ENCODE measurements at places on chromosomes 7 and 10. TPM values are rescaled to one million over a fixed set of nuclear protein-coding genes. Genes with fewer than 3 reads are reported as not detected.

GRCh38 chr7:112296432-112296831, 89.9 kb downstream of the ZNF277 start:
- no peak overlapping the region for H3K4me3 ChIP-seq
- H3K27me3 ChIP-seq = no peaks in the 10 kb centered on the region
- H3K4me1 ChIP-seq = no peaks in the 10 kb centered on the region
- peaks cover 7% of the 10 kb centered on the region for H3K36me3 ChIP-seq
- H3K27ac ChIP-seq = no peak overlapping the region
- no peak for DNase-seq

DNA sequence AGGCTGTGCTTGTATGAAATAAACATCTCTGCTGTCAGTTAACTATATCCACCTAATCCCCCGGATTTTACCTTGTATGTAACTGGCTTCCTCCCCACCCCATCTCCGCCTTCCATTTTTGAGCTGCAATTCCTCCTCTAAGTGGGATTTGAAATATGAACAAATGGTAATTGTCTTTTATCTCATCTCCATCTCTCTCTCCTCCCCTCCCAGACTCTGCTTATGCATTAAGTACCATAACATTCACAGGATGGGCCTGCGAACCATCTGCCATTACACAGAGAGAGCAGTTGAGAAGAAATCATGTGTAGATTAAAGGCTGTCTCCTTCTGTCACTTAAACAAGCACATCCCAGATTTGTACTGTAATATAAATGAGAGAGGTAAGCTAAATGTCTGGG, 1169.9 kb downstream of the TYW1 start:
- H3K27ac ChIP-seq = no peak overlapping the region
- H3K27me3 ChIP-seq = peaks cover 17% of the 10 kb centered on the region
- H3K4me3 ChIP-seq = no peak overlapping the region
- H3K4me1 ChIP-seq = peaks cover 4% of the 10 kb centered on the region
- no peaks in the 10 kb centered on the region for H3K36me3 ChIP-seq

- H3K27ac ChIP-seq = no peak overlapping the region
- no peak overlapping the region for H3K4me3 ChIP-seq
- H3K27me3 ChIP-seq = no peaks in the 10 kb centered on the region
- no peaks in the 10 kb centered on the region for H3K4me1 ChIP-seq
Measured at GRCh38 chr10:88150339-88150738, 286.9 kb downstream of the PTEN start.

DNA sequence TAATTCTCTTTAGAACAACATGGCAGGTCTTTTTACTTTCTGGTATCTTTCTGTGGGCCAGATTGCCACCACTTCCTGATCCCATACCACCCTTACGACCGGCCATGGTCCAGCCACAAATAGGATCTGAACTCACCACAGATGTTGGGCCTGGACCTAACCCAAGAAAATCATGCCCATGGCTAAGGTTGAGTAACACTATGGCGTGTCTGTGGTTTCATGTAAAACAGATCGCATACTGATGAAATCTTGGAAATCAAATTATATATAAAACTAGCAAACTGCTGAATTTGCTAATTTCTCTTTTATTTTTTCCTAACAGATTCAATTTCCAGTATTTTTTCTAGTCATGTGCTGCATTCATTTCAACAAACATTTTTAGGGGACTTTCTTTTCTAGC, 77.2 kb downstream of the CH25H start:
- H3K4me3 ChIP-seq = no peak overlapping the region
- H3K27ac ChIP-seq = no peak overlapping the region
- H3K27me3 ChIP-seq = peaks cover 15% of the 10 kb centered on the region
- H3K36me3 ChIP-seq = no peaks in the 10 kb centered on the region
- DNase-seq = no peak

The RBM48 gene
- total RNA-seq = 14.3 TPM

GRCh38 chr10:79132681-79133381, 64.1 kb downstream of the ZMIZ1 start:
- H3K4me3 ChIP-seq = no peak overlapping the region
- H3K27me3 ChIP-seq = no peaks in the 10 kb centered on the region
- H3K36me3 ChIP-seq = peaks cover 12% of the 10 kb centered on the region
- no peak for DNase-seq

DNA sequence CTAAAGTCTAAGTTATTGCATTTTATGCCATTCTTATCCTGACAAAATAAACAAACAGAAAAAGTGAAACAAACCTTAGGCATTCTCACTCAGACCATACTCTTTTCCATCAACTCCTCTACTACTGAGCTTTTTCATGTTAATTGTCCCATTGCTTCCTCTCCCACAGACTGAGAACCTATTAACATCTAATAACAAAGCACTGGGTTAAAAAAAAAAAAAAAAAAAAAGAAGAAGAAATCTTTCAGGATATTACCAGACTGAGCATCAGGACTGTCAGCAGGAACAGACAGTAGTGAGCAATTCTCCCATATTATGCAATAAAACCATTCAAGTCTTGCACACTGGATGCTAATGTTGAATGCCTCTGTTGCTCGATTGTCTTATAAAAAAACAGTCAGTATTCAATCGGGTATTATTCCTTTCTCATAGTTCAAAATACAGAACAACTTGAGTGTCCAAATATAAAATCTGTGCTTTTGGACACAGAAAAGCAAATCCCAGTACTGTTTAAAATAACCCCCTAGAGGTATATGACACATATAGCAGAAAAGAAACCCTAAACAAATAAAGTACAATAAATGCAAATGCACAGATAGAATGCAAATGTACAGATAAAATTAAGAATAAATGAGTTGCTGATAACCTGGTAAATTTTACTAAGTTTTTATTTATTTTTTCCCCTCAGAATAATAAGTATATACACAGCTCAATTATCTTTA, 531.3 kb upstream of the LRRTM3 start:
- H3K27ac ChIP-seq = no peak overlapping the region
- DNase-seq = no peak
- H3K4me3 ChIP-seq = no peak overlapping the region
- no peaks in the 10 kb centered on the region for H3K27me3 ChIP-seq

The CALML3 gene
- total RNA-seq = 0.07 TPM

DNA sequence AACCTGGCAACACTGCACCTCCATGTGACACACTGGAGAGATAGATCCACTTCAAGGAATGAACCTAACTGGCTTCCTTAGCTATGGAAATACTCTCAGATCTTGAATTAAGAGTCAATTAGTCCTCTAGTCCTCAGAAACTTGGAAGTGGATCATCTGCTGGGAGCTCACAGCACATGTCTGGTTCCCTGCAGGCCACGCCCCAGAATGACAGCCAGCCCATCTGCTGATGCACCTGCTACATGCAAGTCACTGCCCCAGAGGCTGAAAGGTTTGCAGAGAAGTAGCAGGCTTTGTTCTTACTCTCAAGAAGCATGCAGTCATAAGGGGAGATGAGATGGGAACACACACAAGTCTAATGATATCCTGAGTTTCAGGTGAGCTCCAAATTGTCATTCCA, 275.9 kb downstream of the SKAP2 start:
- H3K4me1 ChIP-seq = peaks cover 28% of the 10 kb centered on the region
- H3K27me3 ChIP-seq = peaks cover 8% of the 10 kb centered on the region
- DNase-seq = no peak
- H3K4me3 ChIP-seq = no peak overlapping the region
- H3K36me3 ChIP-seq = no peaks in the 10 kb centered on the region
- no peak overlapping the region for H3K27ac ChIP-seq

- H3K27ac ChIP-seq = no peak overlapping the region
- H3K36me3 ChIP-seq = peaks cover 4% of the 10 kb centered on the region
- H3K4me1 ChIP-seq = peaks cover 11% of the 10 kb centered on the region
- no peak overlapping the region for H3K4me3 ChIP-seq
Measured at GRCh38 chr10:78672918-78673317, 395.8 kb upstream of the ZMIZ1 start.

The HHEX gene
- total RNA-seq = not detected

The ZP3 gene
- not detected for total RNA-seq

The GIMAP4 gene
- total RNA-seq = not detected
